KBM-7 (cell line): ENCODE measurements at places on chromosomes 4 and X.

- no peak for DNase-seq
Observed at GRCh38 chr4:160864253-160864652, 1299.5 kb downstream of the FSTL5 start.

- no peak for DNase-seq
Observed at GRCh38 chr4:118997601-118998000, 108.9 kb downstream of the SYNPO2 start.

- DNase-seq, result no peak
Observed at GRCh38 chr4:40607221-40607620, 22.4 kb downstream of the RBM47 start.

DNA sequence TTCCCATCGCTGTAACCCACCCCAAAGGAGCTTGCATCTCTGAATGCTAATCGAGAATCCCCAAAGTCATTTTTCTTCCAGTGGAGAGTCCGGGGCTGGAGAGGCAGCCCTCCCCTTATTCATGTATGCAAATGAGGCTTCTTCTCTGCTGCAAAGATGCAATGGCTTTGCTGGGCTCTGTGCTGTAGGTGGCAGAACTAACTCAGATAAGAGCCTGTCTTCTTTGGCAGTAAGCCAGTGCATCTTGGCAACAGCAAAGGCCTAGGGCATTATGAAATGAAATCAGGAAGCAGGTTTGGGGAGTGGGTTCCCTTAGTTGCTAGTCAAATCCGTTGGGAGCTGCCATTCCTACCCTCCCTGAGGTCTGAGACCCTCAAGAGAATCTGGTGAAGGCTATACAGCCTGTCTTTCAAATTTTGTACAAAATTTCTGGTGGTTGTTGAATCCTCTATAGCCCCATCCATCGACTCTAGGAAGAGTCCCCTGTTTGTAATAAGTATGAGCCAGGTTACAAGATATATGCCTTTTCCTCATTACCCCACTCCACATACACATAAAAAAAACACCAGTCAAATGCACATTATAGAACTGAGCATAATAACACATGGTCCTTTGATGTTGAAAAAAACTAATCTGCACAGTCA, 290.6 kb upstream of the TAPT1 start:
- no peak for DNase-seq

DNA sequence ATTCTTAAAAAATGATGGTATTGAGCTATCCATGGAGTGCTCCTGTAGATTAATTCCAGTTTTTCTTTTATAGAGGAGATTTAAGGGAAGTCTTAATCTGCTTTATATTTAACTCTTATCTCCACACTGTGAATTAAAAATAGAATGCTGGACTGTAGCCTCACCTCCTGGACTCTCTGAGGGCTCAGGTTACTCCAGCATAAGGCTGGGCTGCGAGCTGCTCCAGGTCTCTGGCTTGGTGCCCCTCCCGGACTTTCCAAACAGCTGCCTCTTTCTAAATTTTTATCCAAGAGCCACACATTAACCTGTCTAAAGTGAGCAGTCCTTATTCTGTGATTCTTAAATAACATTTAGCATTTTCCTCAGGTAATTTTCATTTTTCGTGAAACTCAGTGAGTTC, 218.7 kb upstream of the JADE1 start:
- no peak for DNase-seq

DNA sequence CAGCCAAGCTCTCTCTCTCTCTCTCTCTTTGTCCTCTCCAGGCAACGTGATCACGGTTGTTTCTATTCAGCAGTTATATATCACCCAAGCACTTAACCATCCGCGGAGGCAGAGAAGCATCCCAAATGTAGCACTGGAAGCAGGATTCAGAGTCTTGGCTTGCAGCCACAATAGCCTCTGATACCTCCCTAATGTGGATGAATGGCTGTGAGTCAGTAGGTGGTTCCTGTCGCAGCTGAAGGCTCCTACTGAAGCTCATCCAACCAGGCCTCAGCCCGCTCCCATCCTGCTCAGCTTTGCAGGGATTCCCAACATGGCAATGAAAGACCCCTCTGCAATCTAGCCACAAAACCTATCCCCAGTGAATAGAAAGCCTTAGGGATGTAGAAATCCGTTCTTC, 5.1 kb downstream of the HS6ST2 start:
- DNase-seq, result no peak

GRCh38 chr4:184807797-184808712, 17.7 kb downstream of the ACSL1 start:
- DNase-seq, result no peak

GRCh38 chr4:13452927-13453579, 31.1 kb downstream of the RAB28 start:
- DNase-seq, result no peak

DNA sequence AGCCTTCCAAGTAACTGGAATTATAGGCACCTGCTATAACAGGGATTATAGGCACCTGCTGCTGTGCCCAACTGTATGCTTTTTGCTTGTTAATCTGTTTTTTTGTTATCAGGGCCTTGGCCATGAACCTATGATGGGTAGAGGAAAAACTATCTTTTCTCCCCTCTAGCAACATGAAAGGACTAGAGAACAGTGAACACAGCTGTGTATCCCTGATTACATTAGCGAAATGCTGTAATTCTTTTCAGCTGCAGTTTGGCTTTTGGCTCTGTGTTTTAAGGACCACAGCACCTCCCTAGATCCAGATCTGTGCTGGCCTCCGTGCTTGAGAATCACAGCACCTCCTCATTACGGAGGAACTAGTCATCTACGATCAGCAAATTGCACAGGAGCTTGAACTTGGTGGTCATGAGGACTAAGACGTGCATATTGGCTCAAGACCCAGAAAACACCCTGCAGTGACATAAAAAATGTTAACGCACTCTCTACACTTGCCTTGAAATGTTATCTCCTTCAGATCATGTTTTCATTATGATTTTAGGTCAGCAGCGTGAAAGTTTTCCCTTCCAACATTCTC, 57.7 kb upstream of the S100G start:
- no peak for DNase-seq

DNA sequence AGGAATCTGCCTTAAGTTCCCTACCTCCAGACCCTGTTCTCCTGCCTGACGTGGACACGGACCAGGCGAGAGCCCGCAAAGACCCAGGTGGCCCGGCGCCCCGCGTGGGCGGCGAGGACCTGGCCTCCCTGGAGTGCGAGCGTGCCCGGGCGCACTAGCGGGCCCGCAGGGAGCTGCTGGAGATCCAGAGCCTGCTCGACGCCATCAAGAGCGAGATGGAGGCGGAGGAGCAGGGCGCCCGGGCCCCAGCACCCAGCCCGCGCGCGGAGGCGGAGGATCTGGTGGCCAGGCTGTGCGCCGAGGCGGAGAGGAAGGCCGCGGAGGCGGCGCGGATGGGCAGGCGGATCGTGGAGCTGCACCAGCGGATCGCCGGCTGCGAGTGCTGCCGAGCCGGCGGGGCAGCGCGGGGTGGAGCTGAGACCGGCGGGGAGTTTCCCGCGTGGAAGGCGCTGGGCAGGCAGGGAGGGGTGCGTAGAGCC, 18.2 kb downstream of the MRFAP1 start:
- DNase-seq, result no peak

DNA sequence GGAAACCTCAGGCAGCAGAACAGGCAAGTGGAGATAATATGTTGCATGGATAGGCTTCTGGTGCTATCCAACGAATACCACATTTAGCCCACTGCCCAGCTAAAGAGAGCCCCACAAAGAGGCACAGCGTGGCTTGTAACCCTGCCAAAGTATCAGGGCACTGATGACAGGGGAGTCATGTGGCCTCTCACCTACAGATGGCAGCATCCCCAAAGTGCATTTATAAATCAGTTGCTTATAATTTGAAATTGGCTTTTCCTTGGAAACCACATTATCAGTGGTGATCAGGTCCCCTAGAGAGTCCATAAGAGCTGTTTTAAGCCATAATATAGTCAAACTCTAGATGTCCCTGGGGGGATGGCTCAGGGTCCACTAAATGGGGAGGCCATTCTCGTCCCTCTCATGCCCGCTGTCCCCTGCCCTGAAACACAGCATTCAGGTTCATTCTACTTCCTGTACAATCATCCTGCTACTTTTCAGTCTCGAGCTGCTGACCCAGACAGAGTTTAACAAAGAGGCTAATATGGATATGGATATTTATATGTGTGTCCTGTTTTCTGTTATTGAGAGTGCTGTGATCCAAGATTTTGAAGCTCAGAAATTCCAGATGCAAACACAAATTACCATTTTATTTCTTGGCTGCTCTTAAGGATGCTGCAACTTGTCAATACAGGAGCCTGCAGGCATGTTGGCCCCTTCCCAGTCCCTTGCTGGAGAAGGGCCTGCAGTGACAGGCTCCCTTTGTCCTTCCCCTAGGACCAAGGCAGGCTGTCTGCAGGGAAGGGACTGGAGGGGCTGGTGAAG, 28.5 kb downstream of the SRPX start:
- DNase-seq, result peak; percentile 24

DNA sequence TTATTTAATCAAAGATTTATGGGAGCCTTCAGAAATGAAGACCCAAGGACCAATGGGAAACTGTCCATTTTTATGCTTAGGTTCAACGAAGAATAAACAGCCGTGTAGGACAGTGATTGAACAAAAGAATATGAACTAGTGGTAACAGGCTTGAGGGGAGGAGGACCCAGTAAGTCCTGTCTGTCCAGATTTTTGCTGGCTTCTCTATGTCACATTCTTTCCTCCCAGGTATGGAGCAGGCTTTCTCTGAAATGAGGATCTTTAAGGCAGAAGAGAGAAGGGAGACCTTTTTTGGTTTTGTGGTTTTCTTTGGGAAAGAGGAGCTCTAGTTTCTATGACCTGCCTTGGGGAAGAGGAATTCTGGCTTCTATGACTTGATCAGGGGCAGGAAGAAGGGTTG, 74.1 kb downstream of the BANK1 start:
- DNase-seq, result no peak

- no peak for DNase-seq
Observed at GRCh38 chrX:68199062-68199848, 234.0 kb downstream of the OPHN1 start.

GRCh38 chr4:74658116-74658515, 136.2 kb downstream of the BTC start:
- DNase-seq, result no peak

GRCh38 chr4:54097152-54097551, 2.8 kb upstream of the GSX2 start:
- DNase-seq, result no peak

GRCh38 chrX:139200793-139201192, 329.7 kb upstream of the F9 start:
- no peak for DNase-seq

- peak; percentile 37 for DNase-seq
Observed at GRCh38 chr4:55008166-55009056, 117.0 kb downstream of the KDR start.

GRCh38 chr4:139582044-139582443, 26.0 kb upstream of the SETD7 start:
- DNase-seq, result no peak

GRCh38 chr4:141142423-141142822, 9.2 kb upstream of the RNF150 start:
- peak; percentile 24 for DNase-seq

GRCh38 chr4:163818673-163819072, 324.2 kb downstream of the TMA16 start:
- no peak for DNase-seq
